ENCODE measurements at places on chromosomes 4 and X.

DNA sequence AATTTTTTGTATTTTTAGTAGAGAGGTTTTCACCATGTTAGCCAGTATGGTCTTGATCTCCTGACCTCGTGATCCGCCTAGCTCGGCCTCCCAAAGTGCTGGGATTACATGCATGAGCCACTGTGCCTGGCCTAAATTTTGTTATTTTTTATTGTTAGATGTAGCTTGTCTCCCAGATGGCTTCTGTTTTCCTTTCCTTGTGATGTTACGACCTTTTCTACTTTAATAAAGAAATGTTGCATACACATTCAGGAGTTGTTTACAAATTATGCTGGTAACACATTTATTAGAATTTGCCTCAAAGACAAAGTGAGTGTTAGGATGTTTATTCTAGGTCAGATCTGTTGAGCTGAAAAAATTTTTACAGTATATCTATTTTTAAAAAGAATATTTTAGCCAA is 18.4 kb downstream of the PDLIM5 start:
- DNase-seq: no peak

DNA sequence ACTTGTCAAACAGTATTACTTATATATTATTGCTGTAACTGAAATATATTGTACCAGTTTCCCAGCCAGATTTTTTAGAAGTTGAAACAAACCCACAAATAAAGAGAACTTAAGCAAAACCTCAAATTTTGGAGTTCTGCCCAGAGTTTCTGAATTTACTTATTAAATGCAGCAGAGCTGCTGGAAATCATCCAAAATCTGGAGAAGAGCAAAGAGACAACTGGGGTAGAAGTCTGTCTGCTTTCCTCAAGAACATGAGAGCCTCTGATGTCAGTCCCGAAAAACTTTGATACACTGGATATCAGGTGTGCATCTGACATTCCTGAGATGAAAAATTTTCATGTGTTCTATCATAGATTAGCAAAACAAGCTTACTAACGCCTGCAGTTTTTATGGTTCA is 325.9 kb downstream of the NR3C2 start:
- no peak for DNase-seq

DNA sequence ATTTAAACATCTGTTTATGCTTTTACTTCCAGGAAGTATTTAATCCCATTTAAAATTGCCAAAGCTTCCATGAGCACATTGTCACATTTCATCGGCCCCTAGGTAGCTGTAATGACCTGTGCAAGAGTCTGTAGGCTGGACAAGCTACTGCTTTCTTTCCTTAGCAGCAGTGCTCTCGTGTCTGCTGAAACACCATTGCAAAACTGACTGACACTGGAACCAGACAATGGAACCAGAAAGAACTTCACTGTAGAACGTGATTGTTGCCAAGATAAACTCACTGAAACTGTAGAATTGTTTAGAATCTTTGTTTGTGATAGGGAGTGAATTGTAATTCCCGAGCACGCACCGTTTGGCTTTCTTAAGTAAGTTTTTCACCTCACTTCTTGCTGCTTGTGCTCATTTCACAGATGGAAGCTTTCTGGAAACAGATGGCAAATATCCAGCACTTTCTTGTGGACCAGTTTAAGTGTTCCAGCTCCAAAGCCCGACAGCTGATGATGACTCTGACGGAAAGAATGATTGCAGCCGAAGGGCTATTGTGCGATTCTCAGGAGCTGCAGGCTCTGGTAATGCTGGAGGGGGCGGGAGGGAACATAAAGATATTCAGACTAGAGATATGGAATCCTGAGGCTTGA is 36.9 kb downstream of the EVC start:
- DNase-seq: no peak

DNA sequence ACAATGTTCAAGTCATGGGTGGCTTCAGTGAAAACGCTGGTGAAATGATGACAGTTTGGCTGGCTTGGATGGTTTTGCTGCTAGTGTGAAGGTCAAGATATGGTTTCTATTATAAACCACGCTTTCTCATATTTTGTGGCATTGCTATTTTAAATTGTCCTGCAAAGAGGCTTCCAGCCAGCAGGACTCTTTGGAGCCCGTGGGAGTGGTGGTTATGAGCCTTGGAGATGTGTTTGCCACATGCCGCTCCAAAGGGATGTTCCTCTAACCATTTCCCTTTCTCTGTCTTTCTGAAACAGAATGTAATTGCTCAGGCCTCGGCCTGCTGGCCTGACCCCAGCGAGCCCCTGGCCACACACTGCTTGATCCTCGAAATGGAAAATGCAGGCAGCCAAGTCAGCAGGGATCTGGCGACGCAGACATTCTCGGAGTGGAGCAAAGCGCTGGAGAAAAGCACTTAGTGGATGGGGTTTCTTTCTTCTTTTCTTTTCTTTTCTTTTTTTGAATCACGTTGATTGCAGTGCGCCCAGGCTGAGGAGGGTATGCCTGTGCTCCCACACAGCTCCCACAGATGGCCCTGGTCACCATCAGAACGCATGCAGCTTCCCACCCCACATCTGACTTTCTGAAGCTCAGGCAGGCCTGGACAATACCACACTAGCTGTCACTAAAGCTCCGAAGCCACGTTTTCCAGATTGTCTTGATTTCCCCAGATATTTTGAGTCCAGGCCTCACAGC is 114.0 kb downstream of the ENPP6 start:
- no peak for DNase-seq

GRCh38 chr4:48152259-48152658 is 18.2 kb upstream of the TXK start:
- no peak for DNase-seq

DNA sequence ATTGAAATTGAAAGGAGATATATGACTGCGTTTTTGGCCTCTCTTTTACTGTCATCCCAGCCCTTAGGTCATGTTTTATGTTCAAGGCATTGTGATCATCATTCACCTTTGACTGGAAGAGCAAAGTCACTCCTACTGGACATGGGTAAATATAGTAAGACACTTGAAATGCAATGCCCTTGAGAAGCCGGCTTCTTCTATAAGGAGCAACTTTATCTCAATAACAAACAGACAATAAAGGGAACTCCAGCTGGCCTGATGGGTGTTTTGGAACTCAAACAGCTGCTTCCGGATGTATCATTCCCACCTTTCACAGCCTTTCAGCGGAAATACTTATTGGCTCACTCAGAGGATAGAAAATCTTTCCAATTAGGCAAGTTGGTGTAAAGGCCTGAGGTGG is 65.1 kb upstream of the C4orf54 start:
- no peak for DNase-seq

GRCh38 chr4:105715692-105716278 is 7.2 kb downstream of the GSTCD start:
- no peak for DNase-seq

DNA sequence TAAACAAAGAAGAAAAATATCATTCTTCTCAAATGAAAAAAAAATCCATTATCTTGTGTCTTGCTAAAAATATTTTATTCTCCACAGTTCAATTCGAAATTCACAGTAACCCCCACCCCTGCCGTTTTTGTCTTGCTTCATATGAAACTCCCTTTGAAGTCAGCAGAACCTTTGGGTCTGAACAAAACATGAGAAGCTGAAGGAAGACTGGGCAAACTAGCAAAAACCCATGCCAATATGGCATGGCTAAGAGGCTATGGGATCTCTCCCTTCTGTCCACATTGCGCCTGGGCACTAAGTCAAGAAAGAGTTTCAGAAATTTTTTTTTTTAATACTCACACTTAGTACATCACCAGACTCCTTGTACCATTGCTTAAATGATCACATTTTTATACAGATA is 136.0 kb upstream of the SMIM31 start:
- no peak for DNase-seq
